ENCODE measurements at places on chromosomes 16 and 17. TPM values are rescaled to one million over a fixed set of nuclear protein-coding genes. Genes with fewer than 3 reads are reported as not detected.

ADAD2 gene
- total RNA-seq: not detected

- no peak for DNase-seq
Observed at GRCh38 chr16:74296104-74296431, 546 bp upstream of the PSMD7 start.

ALDH3A1 gene
- not detected for total RNA-seq

GRCh38 chr16:84677849-84678248, 22.0 kb upstream of the USP10 start:
- no peak for DNase-seq

DNA sequence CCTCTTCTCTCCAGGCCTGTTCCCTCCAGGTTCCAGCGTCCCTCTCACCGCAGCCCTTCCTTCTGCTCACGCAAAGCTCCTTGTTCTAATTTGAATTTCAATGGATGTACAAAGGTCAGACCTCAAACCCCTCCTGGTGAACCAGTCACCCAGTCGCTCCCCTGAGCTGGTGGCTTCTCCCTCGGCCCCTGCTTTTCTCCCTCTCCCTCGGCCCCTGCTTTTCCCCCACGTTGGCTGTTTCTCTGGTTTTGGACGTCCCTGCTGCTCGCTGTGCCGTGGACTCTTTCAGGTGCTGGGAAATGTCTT, 8.6 kb upstream of the MSLN start:
- no peak for DNase-seq
